ENCODE measurements at places on chromosomes 2 and 18.

DNA sequence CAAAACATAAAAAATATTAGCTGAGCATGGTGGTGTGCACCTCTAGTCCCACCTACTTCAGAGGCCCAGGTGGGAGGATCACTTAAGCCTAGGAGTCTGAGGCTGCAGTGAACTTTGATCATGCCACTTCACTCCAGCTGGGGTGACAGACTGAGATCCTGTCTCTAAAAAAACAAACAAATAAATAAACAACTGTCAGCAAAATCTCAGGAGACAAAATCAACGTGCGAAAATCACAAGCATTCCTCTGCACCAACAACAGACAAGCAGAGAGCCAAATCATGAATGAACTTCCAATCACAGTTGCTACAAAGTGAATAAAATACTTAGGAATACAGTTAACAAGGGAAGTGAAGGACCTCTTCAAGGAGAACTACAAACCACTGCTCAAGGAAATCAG lies 58.8 kb downstream of the TBR1 start:
- DNase-seq, result no peak

GRCh38 chr2:96498021-96498431 lies 7.1 kb downstream of the NEURL3 start:
- DNase-seq, result no peak

DNA sequence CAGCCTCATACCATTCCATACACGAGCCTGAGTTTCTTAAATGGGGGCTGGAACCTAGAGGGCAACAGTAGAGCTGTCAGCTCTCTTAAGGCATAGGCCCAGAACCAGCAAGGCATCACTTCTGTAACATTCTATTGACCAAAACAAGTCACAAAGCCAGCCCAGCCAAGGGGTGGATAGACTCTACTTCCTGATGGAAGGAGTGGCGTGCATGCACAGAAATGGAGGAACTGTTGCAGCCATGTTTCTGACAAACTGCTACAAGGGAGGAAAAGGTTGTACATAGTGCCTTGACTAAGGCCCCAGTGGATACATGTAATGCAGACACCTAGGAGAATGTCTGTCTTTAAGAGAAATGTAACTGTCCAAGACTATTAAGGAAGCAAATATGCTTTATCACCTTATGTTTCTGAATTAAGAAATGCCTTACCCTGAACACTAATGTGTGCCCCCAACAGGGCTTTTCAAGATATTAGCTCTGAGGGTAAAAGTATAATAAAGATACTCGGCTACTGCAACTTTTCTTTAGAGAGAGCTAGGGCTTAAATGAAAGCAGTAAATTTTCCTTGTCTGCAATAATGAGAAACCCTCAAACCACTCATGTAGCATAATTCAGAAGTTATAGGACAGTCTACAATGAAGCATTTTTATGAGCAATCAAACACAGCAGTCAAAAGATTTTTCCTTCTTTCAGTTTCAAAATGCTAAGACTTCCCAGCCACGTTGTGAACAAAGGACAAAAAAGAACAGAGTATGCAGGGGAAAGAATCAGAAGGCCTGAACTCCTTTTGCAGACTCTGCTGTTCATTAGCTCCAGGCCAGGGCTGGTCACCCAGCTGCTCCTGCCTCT lies 35.1 kb upstream of the CDC42EP3 start:
- DNase-seq, result no peak

GRCh38 chr2:60819155-60819862 lies 62.1 kb upstream of the REL start:
- peak; percentile 82 for DNase-seq

DNA sequence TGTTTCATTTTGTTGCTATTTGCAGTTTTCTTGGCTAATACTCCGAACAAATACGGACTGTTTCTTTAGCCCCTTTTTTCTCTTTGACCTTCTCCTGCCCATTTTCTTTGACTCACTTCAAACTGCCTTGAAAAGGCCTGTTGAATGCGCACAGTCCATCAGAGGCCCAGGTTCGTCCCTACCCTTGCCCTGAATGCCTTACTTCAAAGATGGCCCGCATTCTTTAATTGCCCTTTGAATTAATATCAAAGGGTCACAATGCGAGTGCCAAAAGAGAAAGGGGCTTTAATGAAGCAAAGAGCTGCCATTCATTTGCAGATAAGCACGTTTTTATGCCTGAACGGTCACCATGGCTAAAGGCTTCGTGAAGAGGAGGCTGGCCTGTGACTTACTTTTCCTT lies 29.7 kb downstream of the PAX3 start:
- DNase-seq, result no peak

DNA sequence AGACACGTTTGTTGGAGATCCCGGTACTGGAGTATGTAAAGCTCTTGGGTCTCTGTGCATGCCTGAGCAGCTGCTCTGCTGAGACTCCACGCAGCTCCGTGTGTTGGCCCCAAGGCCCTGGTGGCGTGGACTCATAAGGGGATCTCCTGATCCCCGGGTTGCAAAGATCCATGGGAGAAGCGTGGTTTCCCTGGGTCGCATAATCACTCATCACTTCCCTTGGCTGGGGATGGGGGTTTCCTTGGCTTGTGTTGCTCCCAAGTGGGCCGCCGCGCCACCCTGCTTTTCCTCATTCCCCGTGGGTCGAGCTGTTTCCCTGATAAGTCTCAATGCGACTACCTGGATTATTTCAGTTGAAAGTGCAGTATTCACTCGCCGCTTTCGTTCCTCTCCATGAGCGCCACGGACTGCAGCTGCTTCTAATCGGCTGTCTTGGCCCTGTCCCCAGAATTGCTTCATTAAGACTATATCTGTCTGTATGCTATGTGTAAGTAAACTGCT lies 76.0 kb downstream of the EPC2 start:
- DNase-seq, result no peak

DNA sequence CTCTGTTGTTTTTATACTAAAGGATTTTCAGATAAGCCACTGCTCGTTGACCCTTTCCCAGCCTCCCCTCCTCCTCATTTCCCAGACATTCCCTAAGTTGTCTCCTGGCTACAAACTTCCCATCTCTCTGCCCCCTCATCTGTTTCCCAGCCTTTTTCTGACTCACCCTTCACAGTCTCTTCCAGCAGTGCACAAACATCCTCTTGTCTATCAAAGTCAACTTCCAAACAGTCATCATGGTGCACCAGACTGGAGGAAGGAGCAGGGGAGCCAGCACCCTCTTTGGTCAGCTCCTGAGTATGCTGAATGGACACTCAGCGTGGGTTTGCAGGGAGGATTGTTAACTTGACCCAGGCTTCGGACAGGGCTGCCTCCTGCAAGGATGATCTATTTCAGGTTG lies 26.6 kb upstream of the SPRED2 start:
- DNase-seq, result no peak
